ENCODE measurements at places on chromosomes 16 and 17.

GRCh38 chr17:48463526-48463925, 33.5 kb upstream of the SKAP1 start:
- H3K36me3 ChIP-seq, result no peaks in the 10 kb centered on the region
- H3K27me3 ChIP-seq, result no peaks in the 10 kb centered on the region
- H3K4me3 ChIP-seq, result no peak overlapping the region
- DNase-seq, result no peak
- no peaks in the 10 kb centered on the region for H3K4me1 ChIP-seq

- DNase-seq, result no peak
- no peaks in the 10 kb centered on the region for H3K36me3 ChIP-seq
- H3K27me3 ChIP-seq, result no peaks in the 10 kb centered on the region
- peaks cover 28% of the 10 kb centered on the region for H3K4me1 ChIP-seq
Observed at GRCh38 chr16:72850853-72851252, 197.1 kb downstream of the ZFHX3 start.

DNA sequence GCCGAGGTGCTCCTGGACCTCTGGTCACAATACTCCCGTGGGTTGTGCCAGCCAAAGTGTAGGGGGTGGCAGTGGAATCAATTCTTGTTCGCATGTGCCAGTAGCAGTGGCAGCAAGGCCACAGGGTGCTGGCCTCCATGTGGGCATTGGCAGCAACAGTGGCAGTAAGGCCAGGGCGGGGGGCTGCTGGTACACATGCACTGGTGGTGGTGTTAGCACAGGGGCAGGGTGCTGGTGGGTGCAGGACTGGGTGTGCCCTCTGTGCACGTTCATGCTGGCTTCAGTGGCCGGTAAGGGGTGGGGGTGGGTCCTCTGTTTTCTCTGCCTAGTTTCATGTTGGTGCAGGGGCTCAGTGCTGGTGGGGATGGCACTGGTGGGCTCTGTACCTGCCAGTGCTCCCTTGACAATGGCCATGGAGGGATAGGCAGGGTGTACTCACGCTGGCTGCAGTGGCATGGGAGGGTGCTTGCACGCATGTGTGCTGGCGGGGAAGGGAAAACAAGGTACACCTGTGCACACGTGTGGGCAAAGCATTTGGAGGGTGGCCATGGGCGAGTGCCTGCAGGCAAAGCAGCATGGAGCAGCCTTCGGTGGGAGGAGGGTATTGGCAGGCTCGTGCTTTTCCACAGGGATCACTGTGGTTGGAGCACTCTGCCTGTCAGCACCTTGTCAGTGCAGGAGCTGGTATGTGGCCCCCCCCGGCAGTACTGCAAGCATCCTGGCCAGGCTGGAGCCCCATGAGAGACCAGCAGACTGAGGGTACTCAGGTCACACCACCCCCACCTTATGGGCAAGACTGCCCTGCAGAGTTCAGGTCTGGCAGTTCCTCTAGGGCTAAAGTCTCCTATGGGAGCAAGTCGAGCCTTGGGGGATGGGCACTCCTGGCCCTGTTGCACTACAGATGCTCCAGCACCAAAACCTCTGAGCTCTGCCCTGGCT, 35.8 kb downstream of the NF1 start:
- no peak for DNase-seq
- H3K4me1 ChIP-seq, result peaks cover 5% of the 10 kb centered on the region
- no peaks in the 10 kb centered on the region for H3K27me3 ChIP-seq

DNA sequence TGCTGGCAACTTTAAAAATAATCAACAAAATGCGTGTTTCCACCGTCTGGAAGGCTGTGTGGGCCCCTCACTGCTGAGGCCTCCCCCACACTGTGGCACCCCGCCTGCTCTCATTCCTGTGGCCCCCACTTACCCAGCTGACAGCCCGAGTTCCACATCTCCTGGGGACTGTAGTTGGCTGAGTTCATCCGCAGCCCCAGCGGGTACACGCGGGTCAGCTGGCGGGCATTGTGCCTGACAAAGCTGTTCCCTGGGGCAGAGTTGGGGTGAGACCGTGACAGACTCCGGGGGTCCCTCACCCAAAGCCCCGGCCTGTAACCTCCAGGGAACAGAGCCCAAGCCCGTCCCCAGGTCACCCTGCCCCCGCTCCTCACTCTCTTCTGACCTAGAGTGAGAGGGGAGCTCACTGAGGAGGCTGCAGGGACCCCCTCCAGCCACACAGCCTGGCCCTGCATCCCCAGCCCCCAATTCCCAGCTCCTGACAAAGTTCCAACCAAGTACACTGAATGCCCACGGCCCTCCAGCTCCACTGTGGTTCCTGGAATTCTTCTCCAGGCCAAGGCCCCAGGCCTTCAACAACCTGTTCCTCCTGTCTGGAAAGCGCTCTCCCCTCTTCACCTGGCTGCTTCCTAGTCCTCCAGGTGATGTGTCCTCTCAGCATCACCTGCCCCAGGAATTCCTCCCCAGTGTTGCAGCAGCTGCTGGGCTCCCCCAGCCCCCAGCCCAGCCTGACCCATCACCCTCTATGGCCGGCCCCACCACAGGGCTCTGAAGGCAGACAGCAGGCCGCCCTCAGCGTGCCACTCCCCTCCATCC, 18.0 kb downstream of the PLCD3 start:
- H3K4me1 ChIP-seq, result peaks cover 19% of the 10 kb centered on the region
- no peaks in the 10 kb centered on the region for H3K27me3 ChIP-seq
- H3K36me3 ChIP-seq, result no peaks in the 10 kb centered on the region
- H3K27ac ChIP-seq, result no peak overlapping the region
- DNase-seq, result no peak
- H3K4me3 ChIP-seq, result no peak overlapping the region

GRCh38 chr17:78107457-78107856, 21.1 kb downstream of the TMC6 start:
- DNase-seq, result no peak
- no peak overlapping the region for H3K27ac ChIP-seq
- H3K4me1 ChIP-seq, result peaks cover 2% of the 10 kb centered on the region
- no peaks in the 10 kb centered on the region for H3K27me3 ChIP-seq

- no peaks in the 10 kb centered on the region for H3K27me3 ChIP-seq
- peaks cover 75% of the 10 kb centered on the region for H3K4me1 ChIP-seq
- H3K27ac ChIP-seq, result peak overlapping the region; percentile 6
- no peak overlapping the region for H3K4me3 ChIP-seq
- peaks cover 9% of the 10 kb centered on the region for H3K36me3 ChIP-seq
- no peak for DNase-seq
Observed at GRCh38 chr17:19304209-19304608, 58.3 kb downstream of the B9D1 start.

GRCh38 chr17:219696-220095, 38.2 kb upstream of the DOC2B start:
- no peak overlapping the region for H3K27ac ChIP-seq
- no peak for DNase-seq
- no peak overlapping the region for H3K4me3 ChIP-seq
- peaks cover 11% of the 10 kb centered on the region for H3K4me1 ChIP-seq
- H3K36me3 ChIP-seq, result no peaks in the 10 kb centered on the region

GRCh38 chr17:17951524-17951923, 20.7 kb downstream of the TOM1L2 start:
- H3K4me1 ChIP-seq, result peaks cover 46% of the 10 kb centered on the region
- DNase-seq, result no peak
- no peaks in the 10 kb centered on the region for H3K36me3 ChIP-seq
- no peak overlapping the region for H3K4me3 ChIP-seq

DNA sequence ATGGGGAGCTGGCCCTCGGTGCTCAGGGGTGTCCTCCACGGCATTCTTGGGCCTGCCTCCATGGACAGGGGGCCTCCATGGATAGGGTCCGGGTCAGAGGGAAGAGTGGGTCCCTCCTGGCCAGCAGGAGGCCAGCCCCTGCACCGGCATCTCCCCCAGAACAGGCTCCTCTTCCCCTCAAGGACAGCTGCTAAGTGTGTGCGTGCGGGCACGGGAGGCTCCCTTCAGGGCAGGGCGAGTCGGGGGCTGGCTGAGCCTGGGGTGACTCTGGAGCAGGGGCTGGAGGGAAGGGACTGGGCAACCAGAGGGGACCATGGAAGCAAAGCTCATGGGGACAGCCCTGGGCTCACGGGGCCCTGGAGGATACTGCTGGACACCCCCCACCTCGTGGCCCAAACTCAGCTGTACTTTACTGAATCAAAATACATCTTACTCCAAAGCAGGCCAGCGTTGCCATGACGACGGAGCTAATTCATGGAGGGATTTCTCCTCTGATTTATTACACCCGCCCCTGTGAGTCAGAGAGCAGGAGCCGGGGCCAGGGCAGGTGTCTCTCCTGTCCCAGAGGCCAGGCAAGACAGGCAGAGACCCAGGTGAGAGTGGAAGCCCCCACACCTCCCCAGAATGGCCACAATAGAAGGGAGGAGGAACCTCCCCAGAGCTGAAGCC, 2.1 kb downstream of the CASKIN1 start:
- no peak overlapping the region for H3K27ac ChIP-seq
- no peak for DNase-seq
- H3K4me3 ChIP-seq, result no peak overlapping the region
- H3K36me3 ChIP-seq, result no peaks in the 10 kb centered on the region

- H3K27me3 ChIP-seq, result no peaks in the 10 kb centered on the region
- peak overlapping the region; percentile 98 for H3K4me3 ChIP-seq
- peak overlapping the region; percentile 99 for H3K27ac ChIP-seq
- H3K36me3 ChIP-seq, result no peaks in the 10 kb centered on the region
- peaks cover 74% of the 10 kb centered on the region for H3K4me1 ChIP-seq
Observed at GRCh38 chr17:76735586-76736348, 1.4 kb downstream of the SRSF2 start.

DNA sequence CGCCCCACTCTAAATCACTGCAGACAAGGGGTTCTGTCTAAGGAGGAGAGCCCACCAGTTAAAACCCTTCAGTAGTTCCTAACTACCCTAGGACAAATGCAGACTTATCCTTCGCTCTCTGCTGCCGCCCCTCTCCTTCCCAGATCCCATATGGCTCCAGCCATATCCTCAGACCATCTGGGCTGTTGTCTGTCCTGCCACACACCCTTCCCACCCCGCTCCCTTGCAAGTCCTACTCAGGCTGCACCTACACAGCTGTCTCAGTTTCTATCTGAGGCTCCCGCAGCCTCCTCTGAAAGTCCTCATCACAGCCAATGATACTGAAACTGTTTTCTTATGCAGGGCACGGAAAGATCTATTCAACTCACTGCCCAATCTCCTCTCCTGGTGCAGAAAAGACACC, 720 bp upstream of the BCKDK start:
- H3K4me1 ChIP-seq, result peaks cover 25% of the 10 kb centered on the region
- peaks cover 31% of the 10 kb centered on the region for H3K36me3 ChIP-seq
- no peak for DNase-seq
- no peak overlapping the region for H3K27ac ChIP-seq
- no peak overlapping the region for H3K4me3 ChIP-seq

DNA sequence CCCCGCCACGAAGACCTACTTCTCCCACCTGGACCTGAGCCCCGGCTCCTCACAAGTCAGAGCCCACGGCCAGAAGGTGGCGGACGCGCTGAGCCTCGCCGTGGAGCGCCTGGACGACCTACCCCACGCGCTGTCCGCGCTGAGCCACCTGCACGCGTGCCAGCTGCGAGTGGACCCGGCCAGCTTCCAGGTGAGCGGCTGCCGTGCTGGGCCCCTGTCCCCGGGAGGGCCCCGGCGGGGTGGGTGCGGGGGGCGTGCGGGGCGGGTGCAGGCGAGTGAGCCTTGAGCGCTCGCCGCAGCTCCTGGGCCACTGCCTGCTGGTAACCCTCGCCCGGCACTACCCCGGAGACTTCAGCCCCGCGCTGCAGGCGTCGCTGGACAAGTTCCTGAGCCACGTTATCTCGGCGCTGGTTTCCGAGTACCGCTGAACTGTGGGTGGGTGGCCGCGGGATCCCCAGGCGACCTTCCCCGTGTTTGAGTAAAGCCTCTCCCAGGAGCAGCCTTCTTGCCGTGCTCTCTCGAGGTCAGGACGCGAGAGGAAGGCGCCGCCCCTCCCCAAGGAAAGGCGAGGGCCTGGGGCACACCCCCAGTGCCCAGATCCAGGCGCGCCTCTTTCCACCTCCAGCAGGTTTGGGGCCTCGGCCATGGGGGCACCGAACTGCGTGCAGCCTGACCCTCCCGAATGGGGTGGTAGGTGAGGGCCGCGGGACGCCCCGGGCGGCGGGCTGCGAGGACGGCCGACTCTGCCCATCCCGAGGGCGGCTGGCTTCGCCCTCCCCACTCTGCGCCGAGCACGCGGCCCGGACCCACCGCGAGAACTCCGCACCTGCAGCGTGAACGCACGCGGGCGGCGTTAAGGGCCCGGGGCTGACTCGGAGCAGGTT, 664 bp downstream of the HBQ1 start:
- H3K27ac ChIP-seq, result no peak overlapping the region
- peak overlapping the region; percentile 35 for H3K4me3 ChIP-seq
- no peak for DNase-seq
- peaks cover 12% of the 10 kb centered on the region for H3K27me3 ChIP-seq

GRCh38 chr17:66552371-66552770, 250.0 kb downstream of the PRKCA start:
- H3K27me3 ChIP-seq, result no peaks in the 10 kb centered on the region
- H3K36me3 ChIP-seq, result no peaks in the 10 kb centered on the region
- no peak for DNase-seq

DNA sequence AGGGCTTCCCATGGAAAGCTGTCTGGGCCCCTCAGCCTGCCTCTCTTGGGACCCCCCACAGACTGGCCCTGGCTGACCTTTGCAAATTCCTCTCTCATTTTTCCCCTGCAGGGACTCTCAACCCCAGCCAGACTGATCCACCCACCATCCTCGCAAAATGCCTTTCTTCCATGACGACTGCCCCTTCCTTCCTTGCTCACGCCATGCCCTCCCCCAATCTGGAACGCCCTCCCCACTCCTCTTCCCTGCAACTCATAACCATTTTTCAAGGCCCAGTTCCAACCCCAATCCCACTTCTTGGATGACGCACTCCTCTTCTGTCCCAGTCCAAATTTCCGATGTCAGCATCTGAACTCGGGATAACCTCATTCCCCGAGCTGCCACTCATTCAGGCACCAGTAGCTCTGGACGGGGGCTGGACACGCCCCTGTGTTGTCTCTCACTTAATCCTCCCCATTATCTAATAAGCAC, 1.3 kb upstream of the DNAI2 start:
- no peak overlapping the region for H3K27ac ChIP-seq
- no peaks in the 10 kb centered on the region for H3K27me3 ChIP-seq
- no peak overlapping the region for H3K4me3 ChIP-seq
- peaks cover 27% of the 10 kb centered on the region for H3K4me1 ChIP-seq

DNA sequence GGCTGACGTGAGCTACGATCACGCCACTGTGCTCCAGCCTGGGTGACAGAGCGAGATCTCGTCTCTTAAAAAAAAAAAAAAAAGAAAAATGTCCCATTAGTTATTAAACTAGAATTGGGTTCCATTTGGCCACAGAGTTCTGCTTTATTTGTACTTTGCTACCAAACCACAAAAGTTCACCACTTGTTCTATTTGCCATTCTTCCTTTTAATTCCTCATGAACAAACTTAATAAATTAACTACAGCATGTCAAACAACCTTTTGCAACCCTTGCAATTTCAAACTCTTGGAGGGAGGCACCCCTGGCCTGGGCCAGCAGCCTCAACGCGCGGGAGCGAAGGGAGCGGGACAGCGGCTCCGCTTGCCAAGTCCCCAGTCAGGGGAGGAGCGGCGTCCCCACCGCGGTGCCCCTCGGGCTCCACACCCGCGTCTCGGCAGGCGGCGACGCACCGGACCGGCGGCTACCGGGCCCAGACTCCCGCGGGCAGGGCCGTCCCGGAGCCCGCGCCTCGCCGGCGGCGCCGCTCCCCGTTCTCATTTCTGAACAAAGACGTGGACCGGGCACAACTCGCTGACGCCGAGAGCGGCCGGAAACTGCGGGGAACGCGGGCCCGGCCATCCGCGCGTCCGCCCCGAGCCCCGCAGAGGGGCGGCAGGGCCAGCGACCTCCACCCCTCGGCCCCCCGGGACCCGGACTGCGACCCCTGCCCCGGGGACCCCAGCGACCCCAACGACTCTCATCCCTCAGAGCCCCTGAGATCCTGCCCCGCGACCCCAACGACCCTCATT, 775 bp downstream of the CYTH1 start:
- no peak for DNase-seq
- H3K4me1 ChIP-seq, result peaks cover 28% of the 10 kb centered on the region
- no peaks in the 10 kb centered on the region for H3K36me3 ChIP-seq

- no peaks in the 10 kb centered on the region for H3K27me3 ChIP-seq
- no peak for DNase-seq
- H3K36me3 ChIP-seq, result no peaks in the 10 kb centered on the region
Observed at GRCh38 chr16:2857451-2858244, at the start of gene PRSS22. Gene PRSS22, minus strand, starts transcription at chr16:2858170. Its CDS starts 66 bp downstream, at chr16:2858104.

Data from vagina (tissue), 2 donors.